ENCODE measurements at places on chromosomes 3 and 15.

DNA sequence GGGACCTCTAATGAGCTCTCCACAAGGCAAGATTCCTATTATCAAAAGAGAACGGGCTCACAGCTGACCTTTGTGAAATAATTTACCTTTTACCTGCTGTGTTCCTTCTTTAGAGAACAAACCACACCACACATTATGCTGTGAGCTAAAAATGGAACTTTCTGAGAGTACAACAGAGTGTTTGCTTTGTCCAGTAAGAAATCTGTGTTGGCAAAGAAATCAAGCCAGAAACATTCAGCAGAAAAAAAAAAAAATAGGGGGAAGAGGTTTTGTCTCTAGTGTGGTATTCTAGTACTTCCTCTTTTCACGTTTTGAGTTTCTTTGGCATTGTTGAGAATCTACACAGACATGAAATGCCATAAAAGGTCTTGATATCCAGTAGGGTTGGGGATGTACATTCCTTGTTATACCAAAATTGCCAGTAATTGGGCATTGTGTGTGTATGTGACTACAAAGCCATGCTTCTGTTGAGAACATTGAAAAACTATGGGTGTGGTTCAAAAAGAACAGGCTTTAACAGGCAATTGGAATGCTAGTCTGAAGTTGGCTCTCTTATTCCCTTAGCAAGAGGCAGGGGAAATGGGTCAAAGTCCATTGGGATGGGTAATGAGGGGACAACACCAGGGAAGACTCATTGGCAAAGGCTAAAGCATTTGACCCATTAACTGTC, 273.5 kb downstream of the NEK10 start:
- no peak for DNase-seq

DNA sequence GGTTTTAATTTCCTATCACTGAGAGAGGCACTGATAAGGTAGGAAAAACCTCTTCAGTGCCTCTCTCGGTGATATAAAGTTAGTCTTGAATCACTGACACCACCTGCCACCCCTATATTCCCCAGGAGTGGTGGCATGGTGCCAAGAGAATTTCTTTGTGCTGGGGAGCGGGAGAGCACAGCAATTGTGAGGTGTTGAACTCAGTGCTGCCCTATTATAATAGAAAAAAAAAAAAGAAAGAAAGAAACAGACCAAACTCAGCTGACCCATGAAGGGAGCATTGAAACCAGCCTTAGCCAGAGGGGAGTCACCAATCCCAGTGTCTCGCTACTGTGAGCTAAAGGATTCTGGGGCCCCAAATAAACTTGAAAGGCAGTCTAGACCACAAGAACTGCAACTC, 201.4 kb upstream of the STT3B start:
- DNase-seq: no peak

DNA sequence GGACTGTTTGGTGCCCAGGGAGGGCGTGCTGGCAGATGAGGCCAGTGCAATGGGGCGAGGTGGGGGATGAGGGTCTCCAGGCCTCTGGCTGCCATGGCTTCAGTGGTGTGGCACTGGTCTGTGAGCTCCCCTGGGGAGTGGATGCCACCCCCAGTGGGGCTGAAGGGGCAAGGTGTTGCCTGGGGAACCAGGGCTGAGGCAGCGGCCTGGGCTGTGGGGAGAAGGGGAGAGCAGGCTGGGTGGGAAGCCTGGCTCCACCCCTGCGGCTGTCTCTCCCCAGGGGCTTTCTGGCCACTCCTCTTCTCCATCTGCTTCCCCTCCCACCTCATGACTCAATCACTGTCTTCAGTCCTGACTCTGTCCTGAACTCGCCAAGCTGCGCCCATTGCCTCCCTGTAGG, 88.4 kb upstream of the TLE3 start:
- DNase-seq: no peak

DNA sequence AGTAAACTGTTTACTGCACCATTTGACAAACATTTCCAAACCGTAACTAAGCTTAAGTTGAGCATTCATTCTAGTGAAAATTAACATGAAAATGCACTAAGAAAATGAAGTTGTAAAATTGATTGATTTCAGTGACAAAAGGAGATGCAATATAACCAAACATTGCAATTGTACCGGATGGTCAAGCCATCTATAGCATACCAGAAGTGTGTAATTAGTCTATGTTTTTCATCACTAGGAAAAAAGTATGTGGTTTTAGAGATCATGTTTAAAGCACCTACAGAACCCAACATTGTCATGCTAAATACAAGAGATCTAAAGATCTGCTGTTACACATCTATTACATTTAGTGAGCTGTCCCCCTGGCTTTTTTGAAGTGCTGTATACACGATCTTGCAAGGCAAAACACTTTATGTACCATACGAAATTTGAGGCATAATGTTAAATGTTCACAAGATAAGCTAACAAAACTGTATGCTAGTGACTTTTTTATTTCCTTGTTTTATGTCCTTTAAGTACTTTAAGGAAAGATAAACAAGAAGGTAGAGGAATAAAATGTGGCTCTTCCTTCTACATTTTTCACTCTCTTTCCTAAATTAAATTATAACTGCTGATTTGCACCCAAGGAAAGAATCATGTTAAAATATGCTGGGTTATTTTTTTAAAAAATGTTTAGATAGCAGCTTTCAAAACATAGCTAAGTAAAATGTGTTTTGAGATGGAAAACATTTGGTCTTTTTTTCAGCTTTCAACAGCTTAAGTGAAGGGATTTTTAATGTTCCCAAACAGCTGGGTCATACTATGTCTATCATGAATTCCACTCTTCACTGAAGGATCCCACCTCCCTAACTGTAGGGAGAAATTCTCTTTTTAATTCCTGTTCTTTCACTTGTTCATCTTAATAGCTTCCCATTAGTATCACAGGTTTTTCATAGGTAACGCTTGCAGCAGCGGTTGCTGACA, 498.0 kb downstream of the MECOM start:
- no peak for DNase-seq

GRCh38 chr3:184687363-184688015, 24.4 kb downstream of the MAGEF1 start:
- no peak for DNase-seq

- DNase-seq: no peak
Observed at GRCh38 chr3:43366885-43367284, 80.5 kb downstream of the SNRK start.

DNA sequence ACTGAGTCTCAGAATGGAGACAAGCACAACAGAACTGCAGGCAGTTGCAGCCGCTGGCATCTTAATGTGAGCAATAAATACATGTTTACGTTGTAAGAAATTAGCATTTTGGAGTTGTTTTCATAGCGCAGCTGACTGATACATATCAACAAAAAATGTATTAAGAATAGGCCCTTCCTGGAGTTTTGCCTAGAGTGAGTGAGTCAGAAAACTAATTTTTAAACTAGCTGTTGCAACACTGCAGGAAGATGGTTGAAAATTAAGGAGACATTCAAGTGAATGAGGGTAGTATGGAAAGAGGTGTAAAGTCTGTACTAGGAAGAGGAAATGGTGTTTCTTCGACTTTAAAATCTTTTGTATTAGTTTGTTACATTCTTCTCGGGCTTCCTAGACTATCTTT, 39.6 kb upstream of the TIMP4 start:
- no peak for DNase-seq

DNA sequence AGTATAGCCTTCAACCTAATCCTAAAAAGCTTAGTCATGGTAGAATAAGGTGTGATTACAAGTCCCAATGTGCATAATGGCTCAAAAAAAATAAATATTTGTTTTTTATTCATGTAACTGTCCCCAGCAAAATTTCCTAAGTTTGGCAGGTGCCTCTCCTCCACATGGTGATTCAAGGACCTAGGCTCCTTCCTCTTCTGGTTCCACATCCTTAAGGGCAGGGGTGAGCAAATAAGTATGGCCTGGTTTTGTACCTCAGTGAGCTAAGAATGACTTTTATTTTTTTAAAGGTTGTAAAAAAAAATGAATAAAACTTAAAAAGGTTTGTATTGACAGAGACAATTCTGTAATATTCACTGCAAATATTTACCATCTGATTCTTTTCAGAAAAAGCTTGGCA, 343.5 kb upstream of the UBE2E2 start:
- DNase-seq: no peak

GRCh38 chr15:37246065-37246464, 145.7 kb upstream of the MEIS2 start:
- DNase-seq: no peak

- DNase-seq: no peak
Observed at GRCh38 chr3:38046027-38046426, 7.0 kb downstream of the DLEC1 start.
